ENCODE measurements at places on chromosomes 6 and 20.

GRCh38 chr20:9835302-9835701, 3.6 kb downstream of the PAK5 start:
- no peak for DNase-seq

DNA sequence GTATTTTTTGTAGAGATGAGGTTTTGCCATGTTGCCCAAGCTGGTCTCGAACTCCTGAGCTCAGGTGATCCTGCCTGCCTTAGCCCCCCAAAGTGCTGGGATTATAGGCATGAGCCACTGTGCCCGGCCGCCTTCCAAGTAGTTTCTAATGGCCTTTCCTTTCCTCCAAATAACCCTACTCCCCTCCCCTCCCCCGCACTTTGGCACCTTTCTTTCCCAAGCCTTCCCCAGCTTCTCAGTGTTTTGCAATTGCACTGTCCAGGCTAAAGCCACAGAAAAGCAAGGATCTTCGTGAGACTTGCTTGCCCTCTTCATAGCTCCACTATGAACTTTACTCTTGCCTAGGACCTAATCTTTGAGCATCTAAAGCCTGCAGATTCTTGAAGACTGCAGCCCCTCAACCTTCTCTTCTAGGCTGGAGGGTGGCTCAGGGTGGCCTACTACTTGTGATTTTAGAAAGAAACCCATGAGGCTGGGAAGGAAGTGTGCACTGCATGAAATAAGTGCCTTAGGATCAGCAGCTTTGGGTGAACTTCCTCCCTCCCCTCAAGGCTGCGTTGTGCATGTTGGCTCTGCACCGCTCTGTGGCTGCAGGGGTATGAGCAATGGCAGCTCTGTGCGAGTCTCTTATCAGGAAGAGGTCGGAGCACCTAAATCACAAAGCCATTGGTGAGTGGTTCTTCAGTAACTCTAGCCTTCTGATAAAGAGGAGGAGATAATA, 152.4 kb upstream of the SNX9 start:
- no peak for DNase-seq

DNA sequence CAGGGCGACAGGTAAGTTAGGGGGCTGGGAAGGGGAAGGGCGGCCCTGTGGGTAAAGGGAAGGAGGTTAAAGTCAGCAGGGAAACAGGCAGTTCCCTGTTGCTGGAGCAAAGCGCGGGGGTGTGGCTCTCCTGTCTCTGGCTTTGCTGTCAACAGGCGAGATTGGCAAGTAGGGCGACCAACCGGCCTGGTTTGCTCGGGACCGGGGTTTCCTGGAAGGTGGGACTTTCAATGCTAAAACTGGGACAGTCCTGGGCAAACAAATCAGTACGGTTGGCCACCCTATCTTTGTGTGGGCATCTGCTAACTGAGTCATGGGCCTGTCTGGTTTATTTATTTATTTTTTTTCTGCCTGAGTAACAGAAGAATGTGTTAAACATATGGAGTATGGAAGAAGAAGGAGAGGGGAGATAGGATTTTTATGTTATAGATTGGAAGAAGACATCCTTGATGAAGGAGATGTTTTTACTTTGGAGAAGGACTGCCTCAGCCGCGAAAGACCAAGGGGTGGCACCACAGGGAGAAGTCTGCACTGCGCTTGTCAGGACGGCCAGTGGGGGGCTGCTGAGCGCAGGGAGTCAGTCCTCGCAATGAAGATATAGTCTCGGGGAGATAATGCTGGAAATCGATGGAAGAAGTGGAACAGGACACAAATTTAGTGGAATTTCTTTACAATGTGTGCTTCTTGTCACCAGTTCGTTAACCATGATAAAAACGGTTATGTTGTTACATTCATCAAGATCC, 43.4 kb upstream of the ESR1 start:
- peak; percentile 24 for DNase-seq

DNA sequence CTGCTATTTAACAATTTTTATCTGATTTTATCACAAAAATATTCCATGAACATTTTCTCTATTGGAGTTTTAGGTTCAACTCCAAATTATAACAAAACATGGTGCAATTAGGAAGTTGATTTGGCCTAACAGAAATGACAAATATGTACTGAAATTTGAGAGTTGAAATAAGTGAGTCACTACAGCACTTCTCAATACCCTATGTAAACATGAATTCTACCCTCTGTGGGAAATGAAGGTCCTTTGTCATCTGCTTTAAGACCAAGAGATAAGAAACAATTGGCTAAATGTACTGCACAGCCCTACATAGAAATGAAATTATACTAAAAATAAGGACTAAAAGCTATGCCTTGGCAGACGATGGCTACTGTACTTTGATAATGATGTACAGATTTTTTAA, 86.2 kb upstream of the BEND6 start:
- DNase-seq = no peak

DNA sequence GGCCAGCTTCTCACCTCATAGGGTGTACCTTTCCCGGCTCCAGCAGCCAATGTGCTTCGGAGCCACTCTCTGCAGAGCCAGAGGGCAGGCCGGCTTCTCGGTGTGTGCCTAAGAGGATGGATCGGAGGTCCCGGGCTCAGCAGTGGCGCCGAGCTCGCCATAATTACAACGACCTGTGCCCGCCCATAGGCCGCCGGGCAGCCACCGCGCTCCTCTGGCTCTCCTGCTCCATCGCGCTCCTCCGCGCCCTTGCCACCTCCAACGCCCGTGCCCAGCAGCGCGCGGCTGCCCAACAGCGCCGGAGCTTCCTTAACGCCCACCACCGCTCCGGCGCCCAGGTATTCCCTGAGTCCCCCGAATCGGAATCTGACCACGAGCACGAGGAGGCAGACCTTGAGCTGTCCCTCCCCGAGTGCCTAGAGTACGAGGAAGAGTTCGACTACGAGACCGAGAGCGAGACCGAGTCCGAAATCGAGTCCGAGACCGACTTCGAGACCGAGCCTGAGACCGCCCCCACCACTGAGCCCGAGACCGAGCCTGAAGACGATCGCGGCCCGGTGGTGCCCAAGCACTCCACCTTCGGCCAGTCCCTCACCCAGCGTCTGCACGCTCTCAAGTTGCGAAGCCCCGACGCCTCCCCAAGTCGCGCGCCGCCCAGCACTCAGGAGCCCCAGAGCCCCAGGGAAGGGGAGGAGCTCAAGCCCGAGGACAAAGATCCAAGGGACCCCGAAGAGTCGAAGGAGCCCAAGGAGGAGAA, 10.5 kb downstream of the GNAS-AS1 start:
- DNase-seq = no peak

DNA sequence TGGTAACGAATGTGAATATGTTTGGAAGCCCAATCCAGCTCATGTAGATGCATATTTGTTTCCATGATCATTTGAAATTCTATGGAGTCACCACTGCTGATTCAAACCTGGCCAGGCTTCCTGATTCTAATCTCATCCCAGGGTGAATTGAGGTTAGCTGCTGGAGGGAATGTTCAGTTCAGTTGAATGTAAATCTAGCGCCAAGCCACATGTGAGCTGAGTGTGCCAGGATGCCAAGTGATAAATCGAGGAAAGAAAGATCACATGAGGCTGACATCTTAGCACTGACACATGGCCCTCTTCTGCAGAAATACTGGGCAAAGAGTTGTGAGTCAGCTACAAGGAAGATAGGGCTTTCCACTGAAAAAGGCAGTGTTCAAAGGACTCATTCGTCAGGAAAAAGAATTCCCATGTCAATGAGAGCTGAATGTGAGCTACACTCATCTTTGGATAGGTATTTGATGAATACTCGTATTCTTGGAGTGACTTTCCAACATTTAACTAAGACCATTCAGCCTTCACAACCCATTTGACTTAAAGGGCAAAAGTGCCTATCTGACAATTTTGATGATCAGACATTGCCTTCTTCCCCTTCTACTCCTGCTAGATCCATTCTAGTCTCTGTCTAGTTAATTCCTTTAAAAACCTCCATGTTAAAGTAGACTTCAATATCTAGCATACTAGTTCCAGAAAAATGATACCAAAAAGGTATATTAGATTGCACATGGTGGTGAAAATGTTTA, 172.1 kb downstream of the MTFR2 start:
- no peak for DNase-seq

DNA sequence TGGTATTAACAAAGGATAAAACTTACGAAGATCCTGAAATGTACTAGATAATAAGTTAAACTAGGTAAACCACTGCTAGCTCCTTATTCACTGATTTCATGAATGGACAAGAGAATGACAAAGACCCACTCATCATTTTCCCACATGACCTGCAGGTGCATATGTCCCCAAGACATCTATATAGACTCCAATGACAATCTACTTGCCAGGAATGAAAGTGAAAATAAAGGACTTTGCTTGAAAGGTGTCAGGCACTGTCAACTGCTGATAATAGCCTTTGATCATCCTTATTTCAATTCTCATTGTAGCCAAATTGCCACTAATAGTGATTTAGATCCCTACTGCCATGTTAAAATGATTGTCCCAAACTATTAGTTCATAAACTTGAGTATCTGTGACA, 321.8 kb downstream of the HACE1 start:
- DNase-seq = no peak

GRCh38 chr6:79671600-79672266, 40.6 kb downstream of the SH3BGRL2 start:
- peak; percentile 8 for DNase-seq

- no peak for DNase-seq
Observed at GRCh38 chr6:106300944-106301343, 24.6 kb downstream of the ATG5 start.

GRCh38 chr6:43428112-43428570, 800 bp downstream of the ABCC10 start:
- no peak for DNase-seq

DNA sequence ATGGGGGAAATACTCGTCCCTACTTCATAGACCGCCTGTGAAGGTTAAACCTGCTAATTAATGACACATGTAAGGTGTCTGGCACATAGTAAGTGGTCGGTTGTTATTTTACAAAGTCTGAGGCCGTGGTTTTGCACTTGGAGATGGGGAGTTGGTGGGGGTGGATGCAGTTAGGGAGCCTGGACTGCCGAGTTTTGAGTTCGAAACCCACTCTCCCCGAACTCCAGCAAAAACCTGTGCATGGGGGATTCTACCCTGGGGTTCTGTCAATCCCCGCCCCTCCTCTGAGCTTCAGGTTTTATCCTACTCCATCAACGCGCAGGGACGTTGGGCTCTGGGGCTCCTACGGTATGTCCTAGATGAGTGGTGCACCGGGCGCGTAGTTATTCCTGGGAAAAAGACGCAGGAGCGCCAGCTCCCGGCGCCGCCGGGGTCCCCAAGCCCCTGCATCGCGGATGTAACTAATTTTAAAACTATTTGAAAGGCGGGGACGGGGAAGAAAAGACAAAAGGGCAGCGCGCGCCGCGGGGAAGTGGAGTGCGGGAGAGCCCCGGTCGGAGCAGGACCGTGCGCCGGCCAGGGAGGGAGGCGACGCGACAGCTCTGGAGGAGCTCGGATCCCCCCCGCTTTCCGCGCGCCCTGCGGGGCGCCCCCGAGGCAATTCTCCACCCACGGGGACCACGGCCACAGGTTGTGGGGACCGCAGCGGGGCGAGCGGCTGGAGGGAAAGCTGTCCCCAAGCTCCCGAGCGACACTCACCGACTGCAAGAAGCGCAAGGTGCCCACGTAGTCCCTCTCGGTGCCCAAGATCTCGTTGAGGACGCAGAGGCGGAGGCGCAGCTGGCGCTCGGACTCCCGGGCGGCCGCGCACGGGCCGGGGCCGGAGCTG, 672 bp downstream of the PREX1 start:
- DNase-seq = no peak

DNA sequence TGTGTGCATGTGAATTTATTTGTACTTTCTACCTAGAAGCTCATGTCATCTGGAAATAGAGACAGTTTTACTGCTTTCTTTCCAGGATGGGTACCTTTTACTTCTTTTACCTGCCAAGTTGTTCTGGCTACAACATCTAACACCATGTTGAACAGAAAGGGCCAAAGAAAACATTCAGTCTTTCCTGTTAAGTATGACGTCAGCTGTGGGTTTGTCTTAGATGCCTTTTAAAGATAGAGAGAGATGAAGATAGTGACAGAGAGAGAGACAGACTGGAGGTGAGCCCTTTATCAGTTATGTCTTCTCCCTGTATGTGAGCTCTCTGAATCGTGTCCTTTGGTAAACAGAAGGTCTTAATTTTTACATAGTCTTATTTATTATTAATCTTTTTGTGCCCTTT, 3.4 kb upstream of the DACT2 start:
- DNase-seq = no peak

All from stimulated activated CD4-positive, alpha-beta T cell treated with anti-CD3 and anti-CD28 coated beads, Interleukin-2, amount 100 ng/mL, for 48 hours (primary cell).